ENCODE measurements at places on chromosomes 4 and X. TPM values are rescaled to one million over a fixed set of nuclear protein-coding genes. Genes with fewer than 3 reads are reported as not detected.

- no peaks in the 10 kb centered on the region for H3K27me3 ChIP-seq
- peaks cover 30% of the 10 kb centered on the region for H3K4me1 ChIP-seq
- no peaks in the 10 kb centered on the region for H3K36me3 ChIP-seq
- no peak overlapping the region for H3K27ac ChIP-seq
- DNase-seq, result no peak
These were observed 1.6 kb downstream of the MID2 start for GRCh38 chrX:107827030-107827831.

DNA sequence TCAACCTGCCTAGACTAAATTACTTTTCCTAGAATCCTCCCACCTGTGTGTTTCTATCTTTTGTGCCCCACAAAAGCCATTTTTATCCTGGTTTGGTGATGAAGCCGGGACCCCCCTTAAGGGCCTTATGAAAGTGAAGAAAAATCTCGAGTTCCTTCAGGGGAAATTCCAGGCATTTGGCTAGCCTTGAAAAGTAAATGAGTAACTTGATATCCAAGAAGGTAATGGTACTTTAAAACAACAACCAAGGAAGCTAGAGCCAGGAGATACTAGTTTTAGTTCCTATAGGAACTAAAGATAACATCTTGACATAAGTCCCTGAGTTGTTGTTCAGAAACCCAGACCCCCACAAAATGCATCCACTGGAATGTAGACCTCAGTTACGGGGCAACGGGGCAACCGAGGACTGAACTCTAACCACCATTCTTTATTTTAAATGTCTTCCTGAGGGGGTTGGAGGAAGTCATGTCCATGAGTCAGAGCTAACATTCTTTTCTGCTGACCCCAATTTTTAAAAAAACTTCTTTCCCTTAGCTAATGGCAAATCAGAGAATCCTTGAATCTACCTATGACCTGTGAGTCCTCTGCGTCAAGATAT lies 73.9 kb downstream of the VCX3A start:
- no peak overlapping the region for H3K4me3 ChIP-seq
- H3K27me3 ChIP-seq, result no peaks in the 10 kb centered on the region
- no peaks in the 10 kb centered on the region for H3K36me3 ChIP-seq
- H3K4me1 ChIP-seq, result peaks cover 33% of the 10 kb centered on the region

- H3K4me1 ChIP-seq, result peaks cover 30% of the 10 kb centered on the region
- H3K27ac ChIP-seq, result peak within 1 kb of the TSS; percentile 91
- H3K4me3 ChIP-seq, result peak within 1 kb of the TSS; percentile 62
- peak; percentile 64 for DNase-seq
These were observed at the start of gene SPP1 for GRCh38 chr4:87975466-87975865. Gene SPP1 (plus strand): TSS chr4:87975714. CDS start chr4:87976896, 1,182 bp downstream.

Gene NOX1
- total RNA-seq, result not detected

DNA sequence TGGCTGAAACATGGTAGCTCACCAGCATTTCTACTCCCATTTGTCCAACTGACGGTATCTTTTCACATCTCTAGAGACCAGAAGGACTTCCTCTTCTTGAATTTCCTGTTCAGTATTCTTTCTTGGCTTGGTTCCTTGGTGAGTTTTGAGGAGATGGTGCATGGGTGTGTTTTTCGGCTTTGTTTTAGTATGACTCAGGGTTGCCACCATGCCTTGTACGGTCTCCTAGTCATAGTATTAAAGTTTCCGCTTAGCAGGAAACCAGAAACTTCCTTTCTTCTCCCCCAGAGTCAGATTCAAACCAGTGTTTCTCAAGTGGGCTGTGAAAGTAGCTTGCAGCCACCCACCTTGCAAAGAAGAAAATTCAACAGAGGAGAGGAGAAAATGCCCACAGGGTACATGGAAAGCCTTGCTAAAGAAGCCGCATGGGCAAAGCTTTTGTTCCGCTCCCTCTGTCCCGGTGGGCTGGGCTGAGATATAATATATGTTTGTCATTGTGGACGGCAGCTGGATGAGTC lies 5.7 kb downstream of the CD99 start:
- no peaks in the 10 kb centered on the region for H3K27me3 ChIP-seq
- H3K4me1 ChIP-seq, result peaks cover 57% of the 10 kb centered on the region
- peak overlapping the region; percentile 97 for H3K27ac ChIP-seq
- peak overlapping the region; percentile 42 for H3K4me3 ChIP-seq
- H3K36me3 ChIP-seq, result peaks cover 5% of the 10 kb centered on the region
- DNase-seq, result peak; percentile 97

Gene TEX13C
- total RNA-seq, result not detected

Gene FRG2
- not detected for total RNA-seq

- no peaks in the 10 kb centered on the region for H3K4me1 ChIP-seq
- H3K36me3 ChIP-seq, result no peaks in the 10 kb centered on the region
These were observed 73.6 kb downstream of the MED28 start for GRCh38 chr4:17688011-17688441.

GRCh38 chr4:101823864-101824263 lies 33.3 kb downstream of the BANK1 start:
- no peak overlapping the region for H3K4me3 ChIP-seq
- H3K36me3 ChIP-seq, result no peaks in the 10 kb centered on the region
- no peak for DNase-seq
- H3K4me1 ChIP-seq, result no peaks in the 10 kb centered on the region
- H3K27ac ChIP-seq, result no peak overlapping the region

DNA sequence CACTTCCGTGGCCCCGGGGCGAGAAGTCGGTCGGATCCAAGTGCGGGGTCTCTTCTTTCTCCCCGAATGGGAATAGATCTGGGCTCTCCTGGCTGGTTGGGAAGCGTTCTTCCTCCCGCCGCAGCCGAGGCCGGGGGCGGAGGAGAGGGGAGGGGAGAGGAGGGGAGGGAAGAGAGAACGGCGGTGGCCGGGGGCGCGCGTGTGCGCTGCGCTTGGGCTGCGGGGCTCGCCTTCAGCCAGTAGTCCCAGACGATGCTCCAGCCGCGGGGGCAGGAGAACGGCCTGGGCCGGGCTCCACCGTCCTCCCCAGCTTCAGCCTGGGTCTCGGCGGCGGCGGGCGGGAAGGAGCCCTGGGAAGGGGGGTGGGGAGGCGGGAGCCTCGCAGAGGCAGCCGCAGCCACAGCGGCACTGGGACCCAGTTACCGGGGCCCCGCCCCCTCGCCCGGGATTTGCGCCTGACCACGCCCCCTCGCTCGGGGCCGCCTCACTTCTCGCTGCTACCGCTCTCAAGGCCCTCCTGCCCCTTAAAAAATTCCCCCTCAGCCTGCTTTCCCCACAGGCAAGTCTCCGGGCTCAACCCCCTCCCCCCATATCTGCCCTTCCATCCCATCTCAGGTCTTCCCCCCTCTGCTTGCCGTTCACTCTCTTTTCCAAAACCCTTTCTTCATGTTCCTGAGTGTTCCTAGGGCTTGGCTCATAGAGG lies at the start of gene FGD1:
FGD1 (minus strand) TSS at position 421 of the 703 bp plus-strand sequence. CDS start 802 bp downstream, outside the sequence.
- H3K27me3 ChIP-seq, result no peaks in the 10 kb centered on the region
- DNase-seq, result no peak
- H3K4me1 ChIP-seq, result peaks cover 4% of the 10 kb centered on the region
- H3K36me3 ChIP-seq, result no peaks in the 10 kb centered on the region
- no peak within 1 kb of the TSS for H3K27ac ChIP-seq

DNA sequence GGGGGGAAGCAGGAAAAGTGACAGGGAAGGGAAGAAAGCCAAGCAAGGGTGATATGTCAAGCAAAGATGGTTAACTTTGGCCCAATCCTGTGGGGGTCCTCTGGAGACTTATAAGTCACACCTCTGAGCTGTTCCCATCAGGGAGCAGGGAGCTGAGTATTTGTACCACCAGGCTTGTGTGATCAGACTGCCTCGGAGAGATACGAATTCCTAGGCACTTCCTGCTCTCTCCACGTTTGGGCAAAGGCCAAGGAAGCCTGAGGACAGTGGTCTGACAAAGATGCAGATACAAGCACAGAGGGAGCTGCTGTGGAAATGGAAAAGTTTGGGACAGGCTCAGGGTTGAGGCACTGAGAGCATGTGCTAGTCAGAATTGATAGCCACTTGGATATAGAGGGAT lies 10.4 kb upstream of the PPP3CA start:
- peaks cover 33% of the 10 kb centered on the region for H3K4me1 ChIP-seq
- H3K36me3 ChIP-seq, result no peaks in the 10 kb centered on the region
- DNase-seq, result no peak
- H3K27me3 ChIP-seq, result no peaks in the 10 kb centered on the region
- H3K4me3 ChIP-seq, result no peak overlapping the region
